EH (cell line): ENCODE measurements at places on chromosomes 5 and 9.
A peak's percentile ranks its signal among the peaks of the same experiment; 100 is the strongest.

DNA sequence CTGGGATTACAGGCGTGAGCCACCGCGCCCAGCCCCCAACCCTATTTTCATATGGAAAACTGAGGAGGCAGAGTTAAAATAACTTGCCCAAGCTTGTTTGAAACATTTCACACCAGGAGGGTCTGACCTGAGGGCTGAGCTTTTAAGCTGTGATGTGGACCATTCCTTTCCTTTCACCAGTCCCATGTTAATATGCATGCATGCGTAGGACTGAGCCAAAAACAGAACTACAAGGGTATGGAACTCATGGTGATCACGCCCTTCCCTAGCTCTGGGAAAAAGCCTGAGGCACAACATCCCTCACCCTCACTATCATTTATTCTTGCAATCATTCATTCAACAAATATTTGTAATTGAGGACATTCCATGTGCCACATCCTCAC lies 87.4 kb upstream of the FAM169A start:
- no peak for DNase-seq

- no peak for DNase-seq
Measured at GRCh38 chr5:88304356-88304755, 35.7 kb upstream of the TMEM161B start.

GRCh38 chr9:92432350-92432749 lies 8.1 kb upstream of the OMD start:
- no peak for DNase-seq

- no peak for DNase-seq
Measured at GRCh38 chr9:127707766-127708165, 978 bp downstream of the CFAP157 start.

GRCh38 chr9:96040591-96041461 lies 165.3 kb downstream of the ERCC6L2 start:
- no peak for DNase-seq

- peak; percentile 82 for DNase-seq
Measured at GRCh38 chr5:17315710-17316221, 98.3 kb downstream of the BASP1 start.
